LHCN-M2 (cell line): ENCODE measurements at places on chromosomes 7 and 10. TPM values are rescaled to one million over a fixed set of nuclear protein-coding genes. Genes with fewer than 3 reads are reported as not detected.

DNA sequence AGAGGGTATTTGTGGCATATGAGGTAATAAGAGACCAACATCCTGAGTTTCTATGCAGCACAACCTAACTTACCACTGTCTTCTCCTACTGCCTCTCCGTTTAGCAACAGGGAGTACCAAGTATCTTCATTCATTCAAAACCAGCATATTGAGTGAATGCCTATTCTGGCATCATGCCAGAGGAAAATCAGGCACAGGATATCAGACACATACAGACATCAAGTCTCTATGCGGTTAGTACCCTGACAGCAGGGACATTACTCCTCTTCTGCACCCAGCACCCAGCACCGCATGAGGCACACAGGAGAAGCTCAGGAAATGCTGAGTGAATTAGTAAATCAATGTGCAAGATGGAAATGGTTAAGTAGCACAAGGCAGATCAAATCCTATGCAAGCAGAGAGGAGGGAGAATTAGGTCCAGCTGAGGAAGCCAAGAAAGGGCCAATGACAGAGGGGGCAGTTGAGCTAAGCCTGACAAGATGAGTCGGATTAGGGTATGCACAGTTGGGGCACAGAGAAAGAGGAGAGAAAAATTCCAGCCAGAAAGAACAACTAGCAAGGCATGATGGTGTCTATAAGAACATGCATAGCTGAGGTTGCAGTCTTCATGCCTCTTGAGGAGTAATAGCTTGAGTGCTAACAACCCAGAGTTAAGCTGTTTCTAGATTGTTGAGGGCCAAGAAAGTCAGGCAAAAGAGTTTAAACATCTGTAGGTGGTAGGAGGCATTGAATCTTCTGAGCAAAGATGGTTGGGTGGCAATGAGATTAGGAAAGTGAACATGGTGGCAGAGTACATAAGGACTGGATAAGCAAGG, 146.0 kb downstream of the PLXNA4 start:
- DNase-seq, result no peak

The ANKRD1 gene
- 216 and 251 TPM in 2 replicates for total RNA-seq

DNA sequence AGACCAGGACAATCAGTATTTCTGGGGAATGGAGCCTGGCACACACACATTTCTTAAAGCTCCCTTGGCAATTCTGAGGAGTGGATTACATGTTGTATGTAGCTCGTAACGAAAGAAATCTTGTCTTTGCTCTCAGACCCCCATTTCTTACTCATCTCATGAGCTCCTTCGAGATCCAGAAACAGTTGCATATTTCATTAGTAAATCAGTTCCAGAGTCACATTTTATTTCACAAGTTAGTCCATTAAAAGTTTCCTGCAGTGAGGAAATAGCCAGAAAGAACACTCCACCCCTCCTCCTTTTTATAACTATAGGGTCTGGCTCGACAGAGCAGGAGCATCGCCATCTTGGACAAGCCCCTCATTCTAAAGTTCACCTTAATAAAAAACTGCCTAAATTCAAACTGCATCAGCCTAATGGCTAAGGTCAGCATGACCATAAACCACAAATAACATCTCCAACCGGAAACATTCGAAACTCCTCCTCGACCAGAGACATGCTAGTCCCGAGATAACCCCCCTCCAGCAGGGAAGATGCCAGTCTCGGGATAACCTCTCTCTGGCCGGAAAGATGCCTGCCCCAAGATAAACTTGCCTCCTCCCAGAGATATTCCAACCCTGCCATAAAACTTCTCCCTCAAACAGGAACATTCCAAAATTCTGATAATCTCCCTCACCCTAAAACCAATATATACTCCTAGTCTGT, 7.4 kb downstream of the EGFR start:
- no peak for DNase-seq

DNA sequence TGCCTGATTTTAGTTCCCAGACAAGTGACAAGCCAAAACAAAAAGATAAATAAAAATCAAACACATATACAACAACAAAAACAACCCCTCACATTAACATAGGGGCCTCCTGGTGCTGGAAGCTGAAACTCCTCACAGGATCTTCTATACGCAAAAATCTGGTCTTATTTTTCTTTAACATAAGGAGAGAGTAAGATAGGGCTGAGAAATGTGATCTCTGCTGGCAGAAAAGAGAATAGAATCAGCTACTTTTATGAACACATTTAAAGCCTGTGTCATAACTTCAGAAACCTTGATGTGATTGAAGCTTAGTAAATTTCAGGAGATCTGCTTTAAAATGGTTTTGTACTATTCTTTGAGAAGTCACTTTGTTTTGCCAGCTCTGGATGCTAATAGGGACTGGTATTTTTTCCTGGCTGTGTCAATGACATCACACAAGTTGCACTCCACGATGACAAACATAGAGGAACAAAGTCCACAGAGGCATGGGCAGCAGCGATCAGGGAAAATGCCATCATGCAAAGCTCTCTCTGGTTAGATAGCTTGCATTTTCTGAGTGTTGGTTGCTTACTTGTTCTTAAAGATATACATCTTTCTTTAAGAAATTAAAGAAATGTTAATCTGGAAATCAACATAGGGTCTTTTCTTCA, 176.6 kb upstream of the SP4 start:
- no peak for DNase-seq

GRCh38 chr10:61187601-61188000, 243.6 kb upstream of the RHOBTB1 start:
- DNase-seq, result no peak

The EN2 gene
- 0.19 and 0.69 TPM in 2 replicates for total RNA-seq

GRCh38 chr10:78742730-78743615, 325.8 kb upstream of the ZMIZ1 start:
- no peak for DNase-seq

- no peak for DNase-seq
Measured at GRCh38 chr7:50538478-50538877, 26.7 kb downstream of the DDC start.

The SPDYE2 gene
- total RNA-seq, result not detected in 2 replicates

GRCh38 chr7:3028071-3028757, 15.5 kb downstream of the CARD11 start:
- peak; percentile 72 for DNase-seq

GRCh38 chr10:73863039-73863817, 11.1 kb downstream of the CAMK2G start:
- DNase-seq, result no peak

GRCh38 chr7:28926871-28927597, 31.1 kb downstream of the TRIL start:
- DNase-seq, result peak; percentile 94

The AS3MT gene
- total RNA-seq, result 7.7 and 9.3 TPM in 2 replicates

The DENND2A gene
- not detected in 2 replicates for total RNA-seq

DNA sequence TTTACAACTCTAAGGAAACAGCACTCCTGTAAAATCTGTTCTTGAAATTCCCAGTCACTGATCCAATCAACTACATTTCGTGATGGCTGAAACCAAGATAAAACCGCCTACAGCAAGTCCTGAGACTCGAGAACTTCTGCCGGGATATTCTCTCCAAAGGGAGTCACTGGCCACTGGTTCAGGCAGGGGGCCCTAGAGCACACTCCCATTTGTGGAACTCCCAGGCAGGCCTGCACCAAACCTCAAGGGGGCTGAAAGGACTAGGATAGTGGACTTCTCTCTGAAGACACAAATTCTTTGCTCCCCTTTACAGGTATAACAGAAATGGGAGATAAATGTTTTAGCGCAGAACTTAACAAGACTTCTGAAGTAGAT, 16.3 kb downstream of the CYTH3 start:
- DNase-seq, result peak; percentile 51

DNA sequence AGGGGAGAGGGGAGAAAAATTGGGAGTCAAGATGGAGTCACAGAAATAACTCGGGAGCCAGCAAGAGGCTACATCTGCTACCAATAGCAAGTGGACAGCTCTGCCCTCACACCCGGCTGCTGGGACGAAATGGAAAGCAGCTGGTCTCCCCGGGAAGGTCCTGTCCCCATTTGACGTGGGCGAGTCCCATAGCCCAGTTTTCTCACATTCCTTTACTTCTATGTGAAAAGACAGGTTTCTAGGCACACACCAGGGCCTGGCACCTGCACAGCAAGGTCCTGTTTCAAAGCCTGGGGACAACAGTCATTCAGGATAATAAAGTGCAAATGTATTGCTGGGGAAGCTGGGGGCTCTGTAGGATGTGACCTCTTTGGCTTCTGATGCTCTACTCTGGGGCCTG, 162.6 kb downstream of the OAT start:
- no peak for DNase-seq

The SEMA3C gene
- total RNA-seq, result 104 and 136 TPM in 2 replicates

The GRID2IP gene
- total RNA-seq, result not detected in 2 replicates

DNA sequence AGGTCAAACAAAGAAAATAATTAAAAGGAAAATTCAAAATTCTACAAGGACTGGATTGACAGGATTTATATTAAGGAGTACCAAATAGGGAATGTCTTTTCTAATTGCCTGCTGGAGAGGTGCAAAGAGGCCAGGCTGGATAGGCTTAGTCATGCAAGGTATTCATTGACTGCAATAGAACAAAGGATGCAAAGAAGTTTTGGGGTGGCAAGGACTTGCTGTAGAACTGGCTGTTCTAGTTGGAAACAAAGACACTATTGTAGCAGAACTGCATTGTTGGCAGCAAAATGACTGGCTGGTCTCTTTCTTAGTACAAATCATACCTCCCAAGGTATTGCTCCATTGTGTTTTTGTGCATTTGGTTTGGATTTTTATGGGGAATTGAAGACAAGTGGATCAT, 10.1 kb downstream of the ITGB8 start:
- DNase-seq, result no peak

The SLC26A5 gene
- total RNA-seq, result not detected in 2 replicates

DNA sequence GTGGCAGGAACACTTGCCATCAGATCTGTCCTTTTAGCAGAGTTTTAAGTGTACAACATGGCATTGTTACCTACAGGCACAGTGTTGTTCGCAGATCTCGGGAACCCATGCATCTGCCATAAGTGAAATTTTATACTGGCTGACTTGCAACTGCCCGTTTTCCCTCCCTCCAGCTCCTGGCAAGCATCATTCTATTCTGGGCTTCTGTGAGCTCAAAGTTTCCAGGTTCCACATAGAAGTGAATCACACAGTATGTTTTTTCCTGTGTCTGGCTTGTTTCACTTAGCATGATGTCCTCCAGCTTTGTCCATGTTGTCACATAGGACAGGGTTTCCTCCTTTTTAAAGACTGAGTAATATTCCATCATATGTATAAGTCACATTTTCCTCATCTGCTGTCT, 56.6 kb downstream of the C10orf143 start:
- no peak for DNase-seq

DNA sequence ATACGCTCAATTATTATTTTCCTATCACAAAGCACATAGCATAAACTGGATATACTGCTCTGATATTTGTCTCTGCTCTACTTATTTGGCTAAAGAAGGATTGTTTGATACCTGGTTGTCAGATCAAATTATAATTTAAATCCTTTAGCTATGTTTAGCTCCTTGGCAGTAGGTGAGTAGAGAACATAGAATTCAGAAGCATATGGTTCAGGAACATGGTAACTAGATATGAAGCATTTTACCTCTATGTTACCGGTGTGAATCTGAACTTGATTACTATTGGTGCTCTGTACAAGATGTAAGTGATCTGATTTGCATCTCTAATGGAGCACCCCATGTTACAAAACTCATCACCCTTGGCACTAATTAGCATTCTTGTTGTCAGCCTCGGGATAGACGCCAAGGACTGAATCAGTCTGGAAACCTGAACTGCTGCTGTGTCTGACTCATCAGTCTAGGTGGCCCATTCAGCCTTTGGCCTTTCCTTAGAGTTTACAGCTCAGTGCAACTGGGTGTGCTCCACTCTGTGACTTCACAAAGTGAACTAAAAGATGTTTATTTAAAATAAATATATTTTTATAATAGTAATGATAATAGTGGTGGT, 12.3 kb upstream of the MYPN start:
- DNase-seq, result peak; percentile 89
